ENCODE measurements at places on chromosomes 6 and 20.

DNA sequence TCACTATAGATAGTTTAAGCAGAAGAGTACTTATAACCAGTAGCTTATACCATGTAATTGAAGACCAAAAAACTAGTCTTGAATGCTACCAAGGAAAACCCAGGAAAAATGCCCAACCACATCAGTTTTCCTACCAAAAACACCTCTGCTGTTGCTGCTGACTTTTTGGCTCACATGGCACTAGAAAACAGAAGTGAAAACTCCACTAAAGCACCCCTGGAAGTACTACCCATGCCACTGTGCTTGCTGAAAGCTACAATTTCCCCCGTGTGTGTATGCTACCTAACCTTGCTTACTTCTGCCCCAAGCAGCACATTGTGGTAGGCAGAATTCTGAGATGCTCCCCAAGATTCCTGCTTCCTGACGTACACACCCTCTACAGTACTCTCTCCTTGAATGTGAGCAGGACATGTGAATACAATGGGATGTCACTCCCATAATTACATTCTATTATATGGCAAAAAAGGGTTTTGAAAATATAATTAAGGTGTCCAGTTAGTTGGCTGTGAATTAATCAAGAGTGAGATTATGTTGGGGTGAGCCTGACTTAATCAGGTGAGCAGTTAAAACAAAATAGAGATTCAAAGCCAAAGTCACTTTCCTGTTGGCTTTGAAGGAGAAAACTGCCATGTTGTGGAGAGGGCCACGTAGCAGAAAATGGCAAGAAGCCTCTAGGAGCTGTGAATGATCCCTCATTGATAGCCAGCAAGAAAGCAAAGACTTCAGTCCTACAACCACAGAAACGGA is 209.8 kb upstream of the MARCKS start:
- DNase-seq = no peak

GRCh38 chr20:62703853-62704228 is 4.8 kb upstream of the NTSR1 start:
- no peak for DNase-seq

GRCh38 chr20:56032251-56032650 is 26.9 kb upstream of the CBLN4 start:
- DNase-seq = no peak

- no peak for DNase-seq
Measured at GRCh38 chr20:62622178-62622876, 20.0 kb upstream of the SLCO4A1 start.

DNA sequence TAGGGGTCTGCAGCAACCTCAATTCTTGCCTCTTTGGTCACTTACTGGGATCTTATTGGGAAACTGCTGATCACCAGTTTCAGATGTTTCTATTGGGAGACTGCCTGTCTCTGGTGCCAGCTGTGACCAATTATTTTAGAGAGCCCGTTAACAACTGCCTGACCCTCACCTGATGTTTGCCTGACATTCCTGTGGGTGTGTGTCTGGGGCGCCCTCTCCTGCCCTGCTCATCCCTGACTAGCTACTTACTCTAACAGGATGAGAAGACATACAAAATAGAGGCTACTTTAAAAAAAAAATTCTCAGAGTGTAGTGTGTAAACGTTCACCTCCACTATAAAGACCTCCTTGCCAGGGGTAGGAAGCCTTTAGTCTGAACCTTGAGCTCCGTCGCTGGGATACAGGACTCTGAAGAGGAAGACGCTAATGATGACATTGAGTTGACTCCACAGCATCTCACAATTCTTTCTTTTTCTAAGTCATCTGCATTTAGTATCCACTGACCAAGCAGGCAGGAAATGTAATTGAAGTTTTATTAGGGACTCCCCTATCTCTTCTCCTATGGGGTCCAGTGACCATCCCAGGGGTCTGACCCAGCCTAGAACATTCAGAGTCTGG is 54.6 kb upstream of the DDR1 start:
- DNase-seq = no peak

GRCh38 chr6:163702736-163703135 is 288.2 kb downstream of the QKI start:
- no peak for DNase-seq

DNA sequence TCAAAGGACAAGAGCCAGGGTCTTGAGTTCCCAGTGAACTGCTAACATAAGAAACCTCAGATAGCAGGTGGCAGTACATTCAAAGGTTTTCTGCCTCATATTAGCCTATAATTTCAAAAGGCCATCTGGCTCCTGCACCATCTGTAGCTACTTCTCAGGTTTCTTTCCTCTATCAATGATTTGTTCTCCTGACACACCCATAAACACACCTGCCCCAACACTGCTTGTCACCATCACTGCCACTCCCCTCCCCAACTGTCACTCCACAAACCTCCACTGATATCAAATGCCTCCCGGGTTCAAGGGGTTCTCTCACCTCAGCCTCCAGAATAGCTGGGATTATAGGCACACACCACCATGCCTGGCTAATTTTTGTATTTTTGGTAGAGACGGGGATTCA is 152.7 kb upstream of the SLC22A16 start:
- DNase-seq = no peak

GRCh38 chr6:26205161-26205624 is 118.0 kb downstream of the HFE start:
- DNase-seq = no peak

All from upper lobe of left lung (tissue), 6 donors.